Hypothalamus (tissue), 51 donors: ENCODE measurements at places on chromosomes 3 and 15.
A peak's percentile ranks its signal among the peaks of the same experiment; 100 is the strongest.

- DNase-seq: no peak
Observed at GRCh38 chr3:23856286-23856685, 50.5 kb downstream of the UBE2E1 start.

DNA sequence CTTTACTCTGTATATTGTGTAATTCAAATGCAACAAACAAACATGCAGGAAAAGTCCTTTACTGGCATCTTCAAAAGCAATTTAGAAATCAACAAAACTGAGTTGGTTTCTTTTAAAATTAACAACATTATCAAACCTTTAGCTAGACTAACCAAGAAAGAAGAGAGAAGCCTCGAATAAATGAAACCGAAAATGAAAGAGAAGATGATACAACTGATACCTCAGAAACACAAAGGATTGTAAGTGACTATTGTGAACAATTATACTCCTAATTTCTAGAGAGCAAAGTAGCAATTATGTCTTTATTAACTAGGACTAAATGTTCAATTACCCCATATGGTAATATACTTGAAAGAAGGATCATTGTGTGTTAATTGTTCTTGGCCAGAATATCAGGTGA is 49.2 kb upstream of the P3H2 start:
- no peak for DNase-seq

- DNase-seq: no peak
Observed at GRCh38 chr3:191256405-191256804, 57.4 kb downstream of the OSTN start.

- DNase-seq: no peak
Observed at GRCh38 chr3:18258492-18258891, 166.6 kb downstream of the SATB1 start.

- no peak for DNase-seq
Observed at GRCh38 chr3:105791919-105792786, 76.7 kb downstream of the CBLB start.

DNA sequence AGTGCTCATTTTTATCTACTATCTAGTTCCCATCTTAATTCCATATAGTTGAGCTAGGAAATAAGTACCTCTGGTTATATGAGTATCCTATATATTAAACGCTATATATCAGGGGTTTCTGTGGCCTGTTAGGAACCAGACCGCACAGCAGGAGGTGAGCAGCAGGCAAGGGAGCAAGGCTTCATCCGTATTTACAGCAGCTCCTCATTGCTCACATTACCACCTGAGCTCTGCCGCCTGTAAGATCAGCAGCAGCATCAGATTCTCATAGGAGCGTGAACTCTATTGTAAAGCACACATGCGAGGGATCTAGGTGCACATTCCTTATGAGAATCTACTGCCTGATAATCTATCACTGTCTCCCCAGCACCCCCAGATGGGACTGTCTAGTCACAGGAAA is 23.0 kb downstream of the GSK3B start:
- DNase-seq: no peak

GRCh38 chr3:108102420-108103039 is 11.7 kb upstream of the CD47 start:
- DNase-seq: no peak

DNA sequence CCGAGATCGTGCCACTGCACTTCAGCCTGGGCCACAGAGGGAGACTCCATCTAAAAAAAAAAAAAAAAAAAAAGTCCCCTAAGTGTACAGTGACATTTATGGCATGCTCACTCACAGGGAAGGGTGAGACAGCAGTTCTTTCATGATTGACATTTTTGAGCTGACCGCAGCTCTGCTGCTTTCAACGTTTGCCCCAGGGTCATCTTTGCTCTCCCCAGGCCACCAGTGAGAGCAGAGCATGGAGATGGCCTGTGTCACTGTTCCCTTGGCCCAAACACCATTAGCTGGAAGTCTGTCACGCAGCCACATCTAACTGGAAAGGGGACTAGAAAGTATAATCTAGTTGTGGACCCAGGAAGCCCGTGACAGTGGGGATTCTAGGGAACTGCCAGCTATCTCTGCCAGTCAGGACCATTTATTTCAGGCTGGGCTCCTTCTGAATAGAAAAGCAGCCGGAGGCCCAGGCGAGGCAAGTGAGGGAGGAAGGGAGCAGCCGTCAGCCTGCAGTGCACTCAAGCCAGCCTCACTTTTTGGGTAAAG is 193.4 kb upstream of the HES1 start:
- no peak for DNase-seq

DNA sequence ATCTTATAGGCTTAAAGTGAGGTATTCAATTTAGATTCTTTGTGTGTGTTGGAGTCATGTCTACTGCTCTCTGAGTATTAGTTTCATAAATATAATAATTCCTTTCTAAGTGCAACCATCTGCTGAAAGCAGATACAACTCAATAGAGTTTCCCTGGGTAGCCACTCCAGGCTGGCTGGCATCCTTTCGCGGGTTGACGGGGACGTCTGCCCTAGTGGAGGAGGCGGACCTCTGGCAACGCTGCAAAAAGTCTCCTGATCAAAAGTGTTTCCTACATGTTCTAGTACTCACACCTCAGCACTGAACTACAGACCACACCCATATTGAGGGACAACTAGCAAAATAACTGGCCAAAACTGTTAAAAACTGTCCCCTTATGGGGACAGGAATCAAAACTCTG is 2.5 kb downstream of the MOBP start:
- DNase-seq: no peak

DNA sequence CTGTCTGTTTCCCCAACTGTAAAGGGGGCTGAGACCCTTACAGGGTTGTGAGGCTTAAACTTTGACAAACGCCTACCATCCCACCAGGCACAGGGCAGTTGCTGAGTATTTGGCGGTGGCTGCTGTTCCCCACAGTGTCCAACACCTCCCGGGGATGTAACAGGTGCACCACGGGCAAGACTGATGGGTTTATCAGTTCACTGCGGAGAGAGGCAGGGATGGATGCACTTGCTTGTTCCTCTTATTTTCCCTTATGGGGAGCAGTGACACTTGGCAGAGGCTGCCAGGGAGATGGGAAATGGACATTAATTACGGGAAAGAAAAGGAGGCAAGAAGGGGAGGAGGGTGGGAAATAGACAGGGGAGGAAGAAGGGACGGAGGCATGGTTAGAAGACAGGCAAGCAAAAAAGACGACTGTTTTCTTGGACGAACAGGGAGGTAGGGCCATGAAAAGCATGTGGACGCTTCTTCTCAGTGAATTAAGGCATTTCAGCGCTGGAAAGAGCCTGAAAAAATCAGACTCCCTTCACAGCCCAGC is 16.6 kb upstream of the ADIPOQ start:
- DNase-seq: no peak

- DNase-seq: no peak
Observed at GRCh38 chr3:100033184-100033583, 81.1 kb downstream of the FILIP1L start.

- DNase-seq: no peak
Observed at GRCh38 chr3:184231671-184232070, 2.3 kb downstream of the VWA5B2 start.

- no peak for DNase-seq
Observed at GRCh38 chr3:172378439-172378838, 69.8 kb downstream of the GHSR start.

- DNase-seq: no peak
Observed at GRCh38 chr3:18841422-18842343, 306.6 kb upstream of the KCNH8 start.

DNA sequence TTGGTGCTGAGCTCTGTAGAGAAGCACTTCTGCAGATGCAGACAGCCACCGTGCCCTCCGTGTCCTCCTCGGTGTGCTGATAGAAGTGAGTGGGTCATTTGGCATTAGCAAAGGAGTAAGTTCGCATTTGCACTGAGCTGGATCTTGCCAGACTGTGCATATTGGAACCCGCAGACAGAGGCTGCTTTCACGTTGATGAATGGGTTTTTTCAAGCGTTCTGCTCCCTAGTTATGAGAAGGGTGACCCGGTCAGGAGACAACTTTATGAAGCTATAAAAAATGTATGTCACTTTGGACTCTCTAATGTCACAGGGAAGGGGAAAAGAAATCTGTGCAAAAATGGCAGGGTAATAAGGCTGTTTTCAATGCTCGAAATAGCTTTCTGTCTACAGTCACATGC is 739.4 kb downstream of the MCTP2 start:
- DNase-seq: no peak

GRCh38 chr3:30664459-30664858 is 58.1 kb downstream of the TGFBR2 start:
- DNase-seq: no peak

GRCh38 chr15:82587805-82588204 is 47.5 kb upstream of the RPS17 start:
- no peak for DNase-seq

GRCh38 chr15:68054628-68055223 is 611 bp downstream of the PIAS1 start:
- DNase-seq: peak; percentile 33

DNA sequence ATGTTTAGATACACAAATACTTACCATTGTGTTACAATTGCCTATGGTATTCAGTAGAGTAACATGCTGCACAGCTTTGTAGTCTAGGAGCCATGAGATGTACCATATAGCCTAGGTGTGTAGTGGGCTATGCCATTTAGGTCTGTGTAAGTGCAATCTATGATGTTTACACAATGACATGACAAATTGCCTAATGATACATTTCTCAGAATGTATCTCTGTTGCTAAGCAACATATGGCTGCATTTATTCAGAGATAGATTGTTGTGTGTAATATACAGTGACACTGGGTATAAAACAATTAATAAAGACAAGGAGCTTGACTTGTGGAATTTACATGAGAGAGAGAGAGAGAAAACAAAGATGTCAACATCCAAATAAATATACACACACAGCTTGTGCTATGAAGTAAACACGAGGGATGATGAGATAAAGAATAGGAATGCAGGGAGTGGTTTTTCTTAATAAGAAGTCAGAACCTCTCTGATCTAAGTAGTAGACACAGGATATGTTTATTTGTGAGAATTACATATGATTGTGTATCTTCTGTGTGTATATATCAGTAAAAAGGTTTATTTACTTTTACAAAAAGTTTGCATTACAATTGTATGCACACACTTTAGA is 110.0 kb downstream of the KCNAB1 start:
- DNase-seq: no peak

DNA sequence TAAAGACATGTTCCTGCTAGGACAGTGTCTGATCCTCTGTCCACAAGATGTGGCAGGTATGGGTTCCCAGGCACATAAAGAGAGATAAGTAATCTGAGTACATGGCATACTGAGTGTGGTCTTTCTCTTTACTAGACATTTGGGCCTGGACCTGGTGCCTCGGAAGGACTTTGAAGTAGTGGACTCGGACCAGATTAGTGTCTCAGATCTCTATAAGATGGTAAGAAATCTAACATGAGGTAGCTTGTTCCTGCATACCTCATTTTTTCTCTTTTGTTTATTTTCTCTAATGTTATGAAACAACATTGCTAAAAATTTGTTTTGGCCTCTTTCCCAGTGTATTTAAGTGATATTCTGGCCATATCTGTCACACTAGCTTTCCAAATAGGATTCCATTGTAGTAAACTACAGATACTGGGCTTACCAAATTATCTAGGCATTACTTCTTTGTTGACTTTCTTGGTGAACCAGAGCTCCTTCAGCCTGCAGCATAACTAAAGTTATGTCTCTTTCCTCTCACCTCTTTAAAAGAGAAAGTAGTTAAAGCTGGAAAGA is 309.8 kb upstream of the MANF start:
- no peak for DNase-seq

GRCh38 chr3:44963571-44964325 is 12.2 kb downstream of the ZDHHC3 start:
- DNase-seq: no peak

DNA sequence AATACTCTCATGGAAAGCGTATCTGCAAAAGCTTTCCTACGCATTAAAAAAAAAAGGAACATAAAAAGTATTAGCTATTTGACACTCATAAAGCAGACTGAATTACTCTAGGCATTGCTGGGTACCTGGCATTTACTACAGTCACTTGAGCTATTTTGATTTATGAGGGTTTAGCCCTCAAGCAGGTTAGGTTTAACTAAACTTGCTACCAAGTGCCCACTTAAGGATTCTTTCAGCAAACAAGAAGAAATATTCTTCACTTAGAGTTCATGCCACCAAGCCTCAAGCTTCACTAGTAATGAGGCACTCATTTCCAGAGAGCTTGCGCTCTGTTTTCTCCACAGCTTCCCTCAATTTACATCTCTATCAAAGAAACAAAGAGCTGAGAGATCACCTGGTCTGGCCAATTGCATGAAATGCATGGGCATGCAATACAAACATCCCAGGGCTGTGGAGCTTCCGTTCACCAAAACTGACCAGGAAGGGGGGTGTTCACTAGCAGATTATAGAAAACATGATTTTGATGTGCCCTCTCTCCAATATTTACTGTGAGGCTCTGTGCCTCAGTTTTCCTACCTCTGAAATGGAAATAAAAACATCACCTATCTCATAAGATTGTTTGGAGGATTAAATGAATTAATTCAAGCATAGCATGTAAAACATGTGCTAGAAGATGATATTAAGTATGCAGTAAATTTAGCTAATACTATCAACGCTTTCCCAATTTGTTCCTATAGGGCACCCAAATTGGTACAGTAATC is 217.3 kb downstream of the RORA start:
- no peak for DNase-seq

- no peak for DNase-seq
Observed at GRCh38 chr3:129013491-129013891, 12.4 kb downstream of the EFCC1 start.

DNA sequence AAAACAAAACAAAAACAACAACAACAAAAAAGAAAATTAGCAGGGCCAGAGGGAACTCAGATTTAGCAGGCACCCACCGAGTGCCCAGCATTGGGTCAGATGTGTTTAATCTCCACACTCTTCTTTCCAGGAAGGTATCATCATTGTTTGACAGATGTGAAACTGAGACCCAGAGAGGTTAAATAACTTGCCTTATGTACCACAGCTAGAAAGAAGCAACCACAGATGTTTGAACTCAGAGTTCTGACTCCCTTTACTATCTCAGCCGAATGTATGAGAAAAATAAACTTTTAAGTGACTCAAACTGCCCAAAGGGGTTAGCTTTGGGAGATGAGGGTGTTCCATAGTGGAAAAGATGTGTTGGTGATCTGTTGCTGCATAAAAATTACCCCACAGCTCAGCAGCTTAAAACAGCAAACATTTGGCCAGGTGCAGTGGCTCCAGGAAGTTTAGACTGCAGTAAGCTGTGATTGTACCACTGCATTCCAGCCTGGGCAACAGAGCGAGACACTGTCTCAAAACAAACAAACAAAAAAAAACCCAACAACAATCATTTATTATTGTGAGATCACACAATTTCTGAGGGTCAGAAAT is 4.5 kb upstream of the RPP25 start:
- no peak for DNase-seq

- DNase-seq: no peak
Observed at GRCh38 chr15:65868546-65869125, 655 bp upstream of the RAB11A start.

DNA sequence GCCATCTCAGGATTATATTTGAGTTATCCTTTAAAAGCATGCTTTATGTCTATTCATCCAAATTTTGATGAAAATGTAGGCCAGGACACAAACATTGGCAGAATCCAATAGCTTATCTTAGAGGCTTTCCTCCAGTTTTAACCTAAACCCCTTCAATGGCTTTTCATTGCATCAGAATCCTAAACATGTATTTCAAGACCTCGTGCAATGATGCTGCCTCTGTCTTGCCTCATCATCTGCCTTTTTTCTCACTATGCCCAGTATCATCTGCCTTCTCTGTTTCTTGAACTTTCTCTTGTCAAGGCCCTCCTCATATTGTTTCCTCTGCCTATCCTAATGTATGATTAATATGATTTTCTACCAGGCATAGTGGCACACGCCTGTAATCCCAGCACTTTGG is 76.1 kb upstream of the MAP4 start:
- no peak for DNase-seq
